Foreskin keratinocyte (primary cell): ENCODE measurements at places on chromosomes 6 and 20.
A peak's percentile ranks its signal among the peaks of the same experiment; 100 is the strongest.

DNA sequence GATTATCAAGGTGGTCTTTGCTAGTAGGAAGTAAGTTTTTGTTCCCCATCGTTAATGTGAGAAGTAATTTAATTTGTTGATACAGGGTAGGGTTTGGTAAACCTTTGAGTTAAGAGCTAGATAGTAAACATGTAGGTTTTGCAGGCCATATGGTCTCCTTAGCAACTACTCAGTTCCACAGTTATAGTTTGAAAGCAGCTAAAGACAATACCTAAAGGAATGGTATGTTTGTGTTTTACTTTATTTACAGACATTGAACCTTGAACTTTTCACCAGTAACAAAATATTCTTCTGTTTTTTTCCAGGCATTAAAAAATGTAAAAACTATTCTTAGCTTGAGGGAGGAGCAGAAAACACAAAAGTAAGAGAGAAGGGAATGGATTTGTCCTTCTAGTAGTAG is 1.7 kb downstream of the CAP2 start:
- no peak for DNase-seq

DNA sequence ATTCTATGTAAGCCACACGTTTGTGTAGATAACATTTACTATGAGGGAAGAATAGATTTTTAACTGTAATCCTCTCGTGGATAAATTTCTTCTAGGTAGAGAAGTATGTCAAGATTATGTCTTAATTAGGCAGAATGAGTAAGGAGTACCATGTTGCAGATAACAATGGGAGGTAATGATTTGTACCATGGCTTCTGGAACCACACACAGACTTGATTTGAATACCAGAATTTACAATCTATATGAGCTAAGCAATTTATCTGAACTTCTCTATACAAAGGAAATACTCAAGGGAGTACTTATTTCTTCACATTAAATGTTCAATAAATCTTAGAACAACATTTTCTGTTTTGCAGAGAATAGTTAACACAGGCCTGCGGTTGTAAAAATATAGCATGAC is 51.5 kb downstream of the RPS12 start:
- no peak for DNase-seq

GRCh38 chr20:24627926-24628325 is 158.5 kb downstream of the SYNDIG1 start:
- DNase-seq, result no peak

GRCh38 chr20:54611708-54612412 is 136.5 kb downstream of the DOK5 start:
- DNase-seq, result no peak

DNA sequence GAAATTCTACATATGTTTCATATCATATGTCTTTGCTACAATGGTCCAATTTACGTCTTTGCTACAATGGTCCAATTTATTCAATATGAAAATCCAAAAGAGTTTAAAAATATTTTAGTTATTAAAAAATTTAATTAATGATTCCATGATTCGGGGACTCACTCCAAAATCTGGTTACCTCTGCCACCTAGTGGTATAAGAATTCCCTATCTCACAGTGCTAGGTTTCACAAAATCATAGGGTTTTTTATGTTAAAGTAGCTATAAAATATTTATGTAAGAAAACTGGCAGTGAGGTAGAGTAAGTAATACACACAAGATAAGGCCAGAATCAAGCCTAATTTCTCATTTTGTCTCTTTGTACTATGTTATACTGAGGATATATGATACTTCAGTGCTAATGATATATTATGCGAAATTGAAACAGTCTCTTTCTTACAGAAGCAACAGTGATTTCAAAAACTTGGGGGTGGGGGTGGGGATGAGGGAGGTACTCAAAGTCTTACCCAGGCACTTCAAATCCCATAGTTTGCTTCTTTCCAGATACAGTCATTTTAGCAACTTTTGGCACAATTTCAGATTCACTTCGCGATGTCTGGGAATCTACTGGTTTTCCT is 52.3 kb downstream of the HBS1L start:
- peak; percentile 14 for DNase-seq

- no peak for DNase-seq
Observed at GRCh38 chr6:139277161-139277560, 14.6 kb downstream of the TXLNB start.

DNA sequence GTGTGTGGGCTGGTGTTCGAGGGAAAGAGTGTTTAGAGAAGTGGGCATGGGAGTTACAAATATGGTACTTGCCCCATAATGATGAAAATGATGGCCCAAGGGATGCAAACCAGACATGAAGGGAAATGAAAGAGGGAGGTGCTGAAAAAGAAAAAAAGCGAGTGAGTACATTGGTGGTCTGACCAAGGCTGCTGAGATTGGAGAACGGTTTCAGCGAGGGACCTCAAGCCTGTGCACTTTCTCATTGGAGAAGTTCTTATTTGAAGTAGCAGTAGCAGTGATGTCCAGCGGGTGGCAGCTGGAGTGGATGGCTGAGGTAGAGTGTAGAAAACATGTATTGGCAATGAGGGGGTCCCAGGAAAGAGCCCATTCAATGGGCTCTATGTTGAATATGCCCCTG is 54.8 kb downstream of the TNFAIP3 start:
- DNase-seq, result no peak

- no peak for DNase-seq
Observed at GRCh38 chr6:116047173-116047933, 13.3 kb downstream of the FRK start.

DNA sequence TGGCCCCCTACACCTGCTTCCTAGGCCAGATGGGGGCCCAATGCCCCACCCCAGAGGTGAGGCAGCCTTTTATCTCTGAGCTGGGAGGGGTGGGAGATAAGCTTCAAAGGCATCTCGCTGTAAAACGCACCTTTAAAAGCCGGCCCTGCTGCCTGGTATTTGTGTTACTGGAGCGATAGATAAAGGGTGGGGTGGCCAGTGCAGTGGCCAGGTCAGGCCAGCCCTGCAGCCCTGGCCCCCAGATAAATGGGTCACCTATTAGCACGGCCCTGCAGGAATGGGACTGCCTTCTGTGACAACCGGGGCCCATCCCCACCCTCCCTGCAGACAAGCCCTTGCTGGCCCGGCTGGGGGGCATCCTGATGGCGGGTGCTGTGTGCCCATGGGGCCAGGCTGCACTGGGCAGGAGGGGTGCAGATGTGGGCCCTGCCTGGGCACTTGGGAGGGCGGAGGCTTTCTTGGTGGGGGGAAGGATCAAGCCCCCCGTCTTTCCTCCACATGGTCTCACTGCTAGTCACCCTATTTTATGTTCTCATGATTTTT is 3.0 kb upstream of the RBBP8NL start:
- no peak for DNase-seq
